ENCODE measurements at places on chromosomes 6 and 20.

DNA sequence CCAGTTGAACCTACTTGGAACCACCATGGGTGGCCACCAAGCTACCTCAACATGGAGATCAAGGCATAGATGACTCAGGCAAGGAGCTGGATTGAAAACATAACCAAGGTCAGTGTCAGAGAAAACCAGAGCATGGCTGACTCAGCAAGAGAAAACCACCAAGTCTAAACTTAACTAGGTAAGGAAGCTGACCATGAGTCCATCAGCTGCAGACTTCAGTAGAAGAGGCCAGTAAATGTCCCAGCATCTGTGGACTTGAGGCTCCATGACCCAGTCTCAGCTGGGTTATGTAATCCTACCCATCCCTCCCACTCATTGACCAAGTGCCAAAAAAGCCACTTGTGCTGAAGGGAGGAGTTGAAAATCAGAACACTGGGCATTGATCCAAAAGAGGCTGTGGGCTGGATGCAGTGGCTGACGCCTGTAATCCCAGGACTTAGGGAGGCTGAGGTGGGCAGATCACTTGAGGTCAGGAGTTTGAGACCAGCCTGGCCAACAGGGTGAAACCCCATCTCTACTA, 93.7 kb upstream of the CBLN4 start:
- DNase-seq: no peak

DNA sequence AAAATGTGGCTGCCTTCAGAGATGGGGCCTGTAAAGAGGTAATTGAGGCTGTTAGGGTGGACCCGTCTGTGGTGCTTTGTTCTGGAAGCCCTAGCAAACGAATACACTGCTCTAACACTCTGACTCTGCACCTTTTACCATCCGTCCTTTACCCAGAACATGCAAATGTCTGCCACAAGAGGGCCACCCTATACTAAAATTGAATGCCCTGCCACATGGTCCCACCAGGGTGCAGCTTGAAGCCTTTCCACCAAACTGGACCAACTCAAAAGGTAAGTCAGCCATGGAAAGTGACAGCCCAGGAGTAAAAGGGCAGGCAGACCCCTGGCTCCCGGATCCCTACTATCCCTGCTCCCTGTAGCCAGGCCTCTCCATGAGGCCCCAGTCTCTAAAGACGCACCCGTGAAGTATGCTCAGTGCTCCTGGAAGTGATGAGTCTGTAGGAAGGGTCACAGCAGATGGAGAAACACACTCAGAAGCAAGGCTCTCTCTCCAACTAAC, 5.8 kb upstream of the BFSP1 start:
- DNase-seq: peak; percentile 42

DNA sequence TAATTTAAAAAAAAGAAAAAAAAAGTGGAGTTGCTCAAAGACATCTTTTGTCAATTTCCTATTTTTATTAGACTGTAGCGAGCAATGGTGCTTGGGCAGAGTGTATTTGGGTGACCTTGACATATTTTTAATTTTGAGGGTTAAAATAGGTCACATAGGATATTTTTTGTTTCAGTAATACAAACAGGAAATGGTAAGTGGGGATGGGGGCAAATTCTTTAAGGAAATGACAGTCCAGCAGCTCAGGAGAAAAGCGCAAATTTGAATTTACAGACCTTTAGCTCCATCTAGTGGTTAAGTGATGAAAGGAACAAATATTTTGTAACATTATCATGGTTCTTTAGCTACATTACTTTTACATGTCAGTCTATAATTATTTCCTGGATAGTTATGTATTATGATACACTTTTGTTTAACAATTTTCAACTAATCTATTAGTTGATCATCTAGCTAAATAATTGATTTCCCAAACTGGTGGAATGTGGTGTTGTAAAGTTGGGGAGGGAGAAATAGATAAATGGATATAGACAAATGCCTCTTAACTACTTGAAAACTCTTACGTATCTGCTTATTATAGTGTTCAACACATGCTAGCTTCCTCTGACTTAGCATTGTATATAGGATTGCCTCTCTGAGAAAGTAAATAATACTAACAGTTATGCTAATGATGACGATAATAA, 10.0 kb downstream of the CITED2 start:
- DNase-seq: no peak

DNA sequence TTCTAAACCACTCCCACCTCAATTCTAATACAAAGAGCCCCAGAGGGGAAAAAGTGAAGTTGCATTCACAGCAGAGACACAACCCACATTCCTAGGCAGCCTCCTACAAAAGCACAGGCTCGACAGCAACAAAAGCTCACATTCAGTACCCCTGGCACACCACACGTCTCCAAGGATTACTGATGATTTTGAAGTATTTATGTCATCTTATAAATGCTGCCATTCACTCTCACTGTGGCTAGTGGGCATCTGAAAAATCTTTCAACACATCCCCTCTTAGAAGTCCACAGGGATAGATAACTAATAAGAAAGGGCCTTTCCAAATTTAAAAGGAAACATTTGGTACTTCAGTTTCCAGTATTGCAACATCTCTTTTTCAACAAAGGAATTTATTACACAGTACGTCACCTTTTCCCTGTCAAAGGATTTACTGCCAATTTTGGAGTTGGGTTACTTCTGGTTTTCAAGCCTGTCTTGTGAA, 146.7 kb downstream of the TASP1 start:
- no peak for DNase-seq

DNA sequence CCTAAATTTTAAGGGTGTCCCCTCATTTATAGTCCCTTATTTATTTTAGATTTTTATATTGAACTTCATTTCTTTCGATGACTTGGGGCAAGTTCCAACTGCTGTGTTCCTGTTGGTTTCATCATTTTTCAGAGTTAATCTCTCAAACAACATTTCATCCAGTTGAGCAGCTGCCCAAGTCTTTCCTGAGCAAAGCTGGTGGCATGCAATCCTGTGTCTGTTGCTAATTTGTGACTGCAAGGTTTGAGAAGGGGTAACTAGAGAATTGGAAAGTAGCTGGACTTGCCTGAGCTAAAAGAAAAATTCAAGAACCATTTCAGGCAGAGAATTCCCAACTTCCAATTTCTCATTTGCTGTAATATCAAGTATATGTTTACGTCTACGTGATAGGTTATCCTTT, 881.5 kb upstream of the SLC35B3 start:
- DNase-seq: no peak

GRCh38 chr20:43821795-43822194, 92.9 kb upstream of the TOX2 start:
- DNase-seq: no peak

DNA sequence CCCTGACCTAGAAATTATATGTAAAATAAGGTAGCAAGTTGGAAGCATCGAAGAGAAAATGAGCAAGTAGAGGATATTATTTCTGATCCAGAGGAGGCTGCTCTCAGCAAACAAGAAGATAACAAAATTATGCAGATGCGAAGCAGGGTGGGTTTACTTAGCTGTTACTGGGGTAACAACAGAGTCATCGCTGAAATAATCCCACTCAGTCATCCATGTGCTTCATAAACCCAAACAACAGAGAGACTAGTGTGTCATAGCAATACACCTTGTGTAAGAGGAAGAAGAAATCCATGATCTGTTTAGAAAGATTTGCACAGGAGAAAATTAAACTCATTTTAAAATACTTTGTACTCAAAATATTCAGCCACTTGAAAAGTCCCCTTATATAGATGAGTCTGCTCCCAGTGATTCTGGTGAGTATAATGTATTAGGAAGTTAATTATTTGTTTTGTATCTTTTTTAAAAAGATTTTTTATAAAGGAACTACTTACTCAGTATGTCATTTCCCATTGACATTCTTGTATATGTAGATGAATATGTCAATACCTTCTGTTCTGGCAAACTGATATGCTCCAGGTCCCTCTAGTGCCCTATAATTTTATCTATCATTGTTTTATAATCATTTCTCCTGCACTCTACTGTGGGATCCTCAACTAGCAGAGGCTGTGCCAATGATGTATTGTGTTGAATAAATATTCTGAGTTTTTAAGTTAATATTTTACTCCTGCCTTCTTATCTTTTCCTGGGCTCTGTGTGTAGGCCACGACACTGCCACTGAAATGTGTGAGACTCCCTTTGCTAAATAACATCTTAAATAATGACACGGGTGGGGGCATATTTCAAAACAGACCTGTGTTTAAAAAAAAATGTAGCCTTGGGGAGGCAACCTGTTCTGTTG, 8.6 kb upstream of the HIVEP2 start:
- no peak for DNase-seq

DNA sequence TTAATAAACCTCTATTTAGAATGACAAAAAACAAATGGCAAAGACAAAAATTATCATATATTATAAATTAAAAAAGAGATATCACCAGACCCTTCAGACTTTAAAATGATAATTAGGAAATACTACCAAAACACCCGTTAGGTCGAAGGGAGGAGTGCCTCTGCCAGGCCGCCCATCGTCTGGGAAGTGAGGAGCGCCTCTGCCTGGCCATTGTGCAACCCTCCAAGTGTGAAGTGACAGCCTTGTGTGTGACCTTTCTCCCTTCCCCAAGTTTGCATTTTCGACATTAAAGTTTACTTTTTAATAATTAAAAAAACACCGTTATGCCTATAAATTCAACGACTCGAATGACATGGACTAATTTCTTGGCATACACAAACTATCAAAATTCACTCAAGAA, 64.5 kb upstream of the TASP1 start:
- DNase-seq: no peak

DNA sequence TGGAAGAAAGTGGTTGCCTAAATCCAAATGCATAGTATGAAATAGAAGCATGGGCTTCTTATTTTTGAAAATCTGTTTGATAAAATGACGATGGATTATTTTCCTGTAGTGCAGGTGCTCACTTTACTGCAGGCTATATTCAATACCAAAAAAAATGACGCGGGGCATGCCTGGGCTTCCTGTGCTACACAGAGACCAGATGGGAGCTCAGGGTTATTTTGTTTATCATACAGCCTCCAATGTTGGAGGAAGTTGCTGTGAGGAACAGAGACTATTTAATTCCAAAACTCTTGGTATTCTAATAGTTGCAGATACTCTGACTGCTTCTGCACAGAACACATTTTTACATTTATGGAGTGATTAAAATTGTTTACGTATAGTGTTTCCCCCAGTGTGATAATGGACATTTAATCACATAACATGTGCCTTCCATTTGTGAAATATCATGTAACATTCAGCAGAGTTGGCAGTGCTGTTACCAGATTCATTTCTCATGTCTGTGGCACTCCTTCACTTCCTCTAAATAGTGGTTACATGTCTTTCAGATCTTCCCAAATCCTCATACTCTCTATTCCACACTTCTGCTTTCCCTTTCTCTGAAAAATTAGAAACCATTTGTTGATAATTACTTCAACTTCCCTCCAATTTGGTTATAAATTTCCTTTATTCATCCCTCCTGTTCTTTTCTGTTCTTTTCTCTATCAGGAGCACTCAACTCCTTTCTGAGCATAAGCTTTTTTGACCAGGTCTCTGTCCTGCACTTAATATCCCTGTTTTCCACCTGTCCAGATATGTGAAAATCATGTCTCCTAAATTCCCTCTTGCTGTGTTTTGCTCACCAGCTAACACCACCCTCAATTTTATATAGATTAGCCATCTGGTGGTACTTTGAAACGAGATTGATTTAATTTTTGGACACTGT, 121.6 kb downstream of the ADGRB3 start:
- no peak for DNase-seq

DNA sequence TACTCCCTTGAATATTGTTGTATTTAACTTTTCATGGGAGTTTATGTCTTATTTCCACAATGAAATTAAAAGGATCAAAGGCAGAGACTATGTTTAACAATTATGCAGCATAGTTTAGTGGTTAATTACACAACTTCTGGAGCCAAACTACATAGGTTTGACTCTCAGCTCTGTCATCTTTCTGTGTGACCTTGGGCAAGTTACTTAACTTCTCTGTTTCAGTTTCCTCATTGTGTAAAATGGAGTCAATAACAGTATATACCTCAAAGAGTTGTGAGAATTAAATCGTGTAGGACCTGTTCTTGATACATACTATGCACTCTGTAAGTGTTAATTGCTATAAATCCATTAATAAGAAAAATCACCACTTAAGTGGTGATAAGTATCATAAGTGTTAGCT, 48.3 kb downstream of the BTBD9 start:
- DNase-seq: no peak

Data from activated gamma-delta T cell treated with anti-CD3 and anti-CD28 coated beads, Interleukin-2, amount 50 U/mL, for 16 hours (primary cell).